ENCODE measurements at places on chromosomes 13 and 19.

- no peak for DNase-seq
Observed at GRCh38 chr13:74158028-74158427, 23.8 kb upstream of the KLF12 start.

DNA sequence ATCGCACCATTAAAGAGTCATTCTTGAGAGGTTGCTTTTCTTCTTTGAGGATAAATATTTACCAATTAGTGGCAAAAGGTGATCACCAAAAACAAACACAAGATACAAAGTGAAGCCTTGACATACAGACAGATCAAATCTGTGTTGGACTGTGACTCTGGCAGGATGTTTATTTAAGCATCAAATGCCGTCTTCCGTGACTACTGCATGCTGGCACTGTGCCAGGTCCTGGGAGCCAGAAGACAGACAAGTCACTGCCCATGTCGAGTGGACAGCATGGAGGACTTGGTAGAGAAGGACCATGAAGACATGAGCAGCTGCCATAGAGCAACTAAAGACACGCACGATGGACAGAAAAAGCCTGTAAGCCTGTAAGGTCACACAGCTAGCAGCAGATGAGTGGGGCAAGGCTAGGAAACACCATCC is 92.8 kb upstream of the FARP1 start:
- no peak for DNase-seq

GRCh38 chr13:98853771-98854221 is 101.3 kb upstream of the SLC15A1 start:
- no peak for DNase-seq

GRCh38 chr13:35630551-35631275 is 154.2 kb upstream of the MAB21L1 start:
- DNase-seq: peak; percentile 13

DNA sequence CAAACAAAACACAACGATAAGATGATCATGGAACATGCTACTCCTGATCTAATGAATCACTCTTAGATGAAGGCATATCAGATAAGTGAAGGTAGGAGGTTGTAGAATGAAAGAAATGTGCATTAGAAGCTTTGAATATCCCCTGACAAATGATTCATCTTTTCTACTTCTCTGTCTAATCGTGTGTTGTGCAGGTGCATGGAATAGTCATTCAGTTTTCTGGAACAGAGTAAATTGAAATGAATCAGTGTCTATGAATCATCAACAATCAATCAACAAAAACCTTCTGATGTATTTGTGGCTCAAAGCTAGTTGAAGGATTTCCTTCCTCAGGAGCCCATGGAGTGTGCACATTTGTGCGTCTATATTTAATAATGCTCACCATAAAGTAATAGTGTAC is 1290.4 kb upstream of the PCDH20 start:
- DNase-seq: no peak

- DNase-seq: no peak
Observed at GRCh38 chr13:40666933-40667621, 636 bp upstream of the FOXO1 start.

DNA sequence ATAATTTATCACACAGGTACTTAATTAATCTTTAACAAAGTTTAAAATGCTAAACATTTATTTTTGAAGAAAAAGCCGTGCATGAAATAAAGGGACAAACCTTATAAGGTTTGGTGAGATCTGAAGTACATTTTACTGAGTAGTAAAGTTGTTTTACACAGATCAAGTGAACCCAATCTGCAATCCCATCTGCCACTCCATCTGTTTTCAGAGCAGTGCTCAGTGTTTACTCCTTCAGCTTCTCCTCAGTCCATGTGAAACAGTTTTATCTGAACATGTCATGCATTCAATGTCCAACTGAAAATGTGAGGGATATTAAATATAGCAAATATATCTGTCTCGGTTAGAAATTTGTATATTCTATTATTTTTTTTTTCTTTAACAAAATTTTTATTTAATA is 166.8 kb downstream of the MAB21L1 start:
- no peak for DNase-seq

DNA sequence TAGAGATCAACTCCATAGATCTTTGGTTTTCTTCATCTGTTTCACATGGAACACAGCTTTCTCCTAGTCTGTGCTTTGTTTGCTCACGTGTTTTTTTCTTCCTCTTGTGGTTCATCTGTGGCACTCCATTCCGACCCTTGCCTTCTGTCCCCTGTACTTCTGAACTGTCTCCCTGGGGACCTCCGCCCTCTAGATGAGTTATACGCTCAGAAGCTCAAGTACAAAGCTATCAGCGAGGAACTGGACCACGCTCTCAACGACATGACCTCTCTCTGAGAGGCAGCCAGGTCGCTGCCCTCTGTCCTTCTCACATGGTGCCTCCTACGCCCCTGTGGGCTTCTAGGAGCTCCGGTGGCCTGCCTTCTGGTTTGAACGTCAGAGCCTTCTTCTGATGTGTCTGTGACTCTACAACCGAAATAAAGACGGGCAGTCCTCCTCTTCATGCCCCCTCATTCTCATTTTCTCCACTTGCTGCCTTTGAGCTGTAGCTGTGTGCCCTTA is 16.6 kb upstream of the RAB8A start:
- peak; percentile 43 for DNase-seq

- no peak for DNase-seq
Observed at GRCh38 chr19:35779033-35779432, 3.7 kb downstream of the ARHGAP33 start.

DNA sequence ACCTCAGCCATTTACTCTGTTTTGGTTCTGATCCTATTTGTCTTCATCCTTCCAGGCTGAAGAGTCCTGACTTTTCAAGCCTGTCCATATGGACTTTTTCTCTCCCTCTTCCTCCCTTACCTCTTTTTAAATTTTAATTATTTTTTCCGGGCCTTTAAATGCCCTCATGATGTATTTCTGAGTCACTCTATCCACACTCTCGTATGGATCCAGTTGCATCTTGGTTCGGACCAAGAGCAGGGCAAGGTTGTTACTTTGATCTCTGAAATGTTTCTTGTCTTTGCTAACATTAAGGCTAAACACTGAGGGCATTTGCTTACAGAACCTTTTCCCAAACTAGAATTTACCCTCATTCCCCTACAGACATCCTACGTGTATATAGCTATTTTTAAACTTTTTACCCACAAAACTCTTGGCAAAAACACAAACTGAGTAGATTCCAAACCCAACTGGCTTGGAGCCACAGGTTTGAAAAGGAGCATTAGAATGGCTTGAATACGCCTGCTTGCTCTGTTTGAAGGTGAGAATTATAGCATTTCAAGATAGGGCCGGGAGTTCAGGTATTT is 47.4 kb upstream of the SERPINE3 start:
- DNase-seq: no peak

GRCh38 chr19:46349311-46349993 is 2.6 kb downstream of the PPP5C start:
- DNase-seq: no peak

DNA sequence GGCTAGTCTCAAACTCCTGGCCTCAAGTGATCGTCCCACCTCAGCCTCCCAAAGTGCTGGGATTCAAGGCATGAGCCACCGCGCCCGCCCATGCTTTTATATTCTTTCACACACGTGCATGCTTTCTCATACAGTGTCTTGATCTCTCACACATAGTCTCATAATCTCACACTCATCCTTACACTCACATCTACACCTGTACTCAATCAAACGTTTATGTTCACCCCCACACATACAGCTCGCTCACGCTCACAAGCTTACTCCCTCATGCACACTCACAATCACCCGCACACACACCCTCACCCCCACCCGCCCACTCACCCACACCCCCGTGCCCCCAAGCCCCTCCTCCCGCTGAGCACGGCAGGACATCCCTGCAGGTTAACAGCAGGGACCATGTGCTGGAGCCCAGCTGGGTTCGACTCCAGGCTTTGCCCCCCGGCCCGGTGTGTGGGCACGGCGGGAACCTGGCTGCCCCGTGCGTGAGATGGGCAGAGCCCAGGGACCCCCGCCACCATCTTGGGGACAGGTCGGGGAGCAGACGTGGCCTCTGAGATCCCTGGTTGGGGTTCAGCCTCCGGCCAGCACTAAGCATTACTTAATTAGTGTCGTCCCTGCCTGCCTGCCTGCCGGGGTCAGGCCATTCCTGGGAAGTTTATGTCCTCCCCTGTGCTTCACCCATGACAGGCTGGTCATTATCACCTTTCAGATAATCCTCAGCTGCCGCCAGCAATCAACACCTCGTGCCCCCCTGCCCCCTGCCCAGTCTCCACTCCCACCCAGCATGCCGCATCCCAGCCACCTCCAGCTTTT is 11.4 kb downstream of the SBK2 start:
- DNase-seq: no peak

DNA sequence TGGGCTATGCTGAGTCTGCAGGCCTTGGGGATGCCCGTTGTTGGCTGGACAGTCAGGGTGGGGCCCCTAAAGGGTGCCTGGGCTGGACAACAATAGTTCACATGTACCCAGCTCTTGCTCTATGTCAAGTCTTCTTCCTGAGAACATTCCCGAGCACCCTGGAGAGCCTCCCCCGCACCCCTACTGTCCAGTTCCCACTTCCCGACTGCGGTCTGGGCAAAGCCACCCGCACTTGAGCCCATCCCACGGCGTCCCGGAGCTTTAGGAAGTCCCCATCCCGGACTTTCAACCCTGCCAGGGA is 1.1 kb upstream of the MPND start:
- DNase-seq: no peak

- DNase-seq: no peak
Observed at GRCh38 chr13:110407021-110407420, 99.9 kb downstream of the COL4A2 start.

GRCh38 chr13:71378961-71379905 is 487.8 kb downstream of the DACH1 start:
- no peak for DNase-seq

DNA sequence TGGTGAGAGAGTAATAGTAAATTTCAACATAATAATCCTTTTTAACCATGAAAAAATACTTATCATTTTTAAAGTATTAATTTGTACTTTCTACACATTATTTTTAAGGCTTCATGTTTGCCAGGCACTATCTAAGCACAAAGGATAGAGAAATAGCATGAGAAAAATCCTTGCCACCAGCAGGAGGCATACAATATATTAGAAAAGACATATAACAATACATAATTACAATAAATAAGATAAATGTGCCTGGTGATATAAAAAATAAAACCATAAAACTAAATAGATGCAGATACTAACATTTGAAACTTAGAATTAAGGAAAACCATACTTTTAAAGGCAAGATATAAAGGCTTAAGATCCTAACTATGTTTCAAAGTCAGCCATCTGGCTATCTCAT is 1256.4 kb downstream of the DIAPH3 start:
- no peak for DNase-seq

DNA sequence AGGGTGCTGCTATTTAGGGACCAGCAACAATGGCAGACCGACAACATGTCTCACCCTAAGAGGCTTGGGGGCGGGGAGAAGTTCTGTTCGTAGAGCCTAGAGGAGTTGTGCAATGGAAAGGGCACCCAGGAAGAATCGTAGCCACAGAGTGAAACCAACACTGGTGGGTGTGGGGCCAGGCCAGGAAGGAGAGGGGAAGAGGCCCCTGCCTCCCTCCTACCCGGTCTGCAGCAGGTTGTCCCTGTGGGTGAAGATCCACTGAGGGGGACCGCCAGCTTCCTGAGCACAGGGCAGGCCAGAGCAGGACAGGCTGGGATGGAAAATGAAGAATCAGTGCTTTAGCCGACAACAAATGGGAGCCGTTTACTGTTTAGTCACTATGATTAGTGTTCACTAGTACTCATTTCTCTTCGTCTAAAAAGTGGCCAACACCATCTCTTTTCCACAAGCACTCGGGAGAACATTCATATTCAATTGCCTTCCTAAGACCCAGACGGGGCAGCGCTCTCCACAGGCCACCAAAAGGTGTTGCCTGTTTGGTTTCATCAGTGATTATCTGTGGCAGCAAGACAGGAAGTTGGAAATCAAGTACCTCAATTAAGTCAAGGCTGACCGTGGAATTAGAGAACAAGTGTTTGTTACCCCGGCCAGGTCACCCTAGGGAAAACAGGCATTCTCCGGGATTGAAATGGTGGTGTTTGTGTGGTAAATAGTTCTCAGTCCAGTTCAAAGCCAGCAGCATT is 1.1 kb upstream of the ATP11A start:
- DNase-seq: peak; percentile 94

DNA sequence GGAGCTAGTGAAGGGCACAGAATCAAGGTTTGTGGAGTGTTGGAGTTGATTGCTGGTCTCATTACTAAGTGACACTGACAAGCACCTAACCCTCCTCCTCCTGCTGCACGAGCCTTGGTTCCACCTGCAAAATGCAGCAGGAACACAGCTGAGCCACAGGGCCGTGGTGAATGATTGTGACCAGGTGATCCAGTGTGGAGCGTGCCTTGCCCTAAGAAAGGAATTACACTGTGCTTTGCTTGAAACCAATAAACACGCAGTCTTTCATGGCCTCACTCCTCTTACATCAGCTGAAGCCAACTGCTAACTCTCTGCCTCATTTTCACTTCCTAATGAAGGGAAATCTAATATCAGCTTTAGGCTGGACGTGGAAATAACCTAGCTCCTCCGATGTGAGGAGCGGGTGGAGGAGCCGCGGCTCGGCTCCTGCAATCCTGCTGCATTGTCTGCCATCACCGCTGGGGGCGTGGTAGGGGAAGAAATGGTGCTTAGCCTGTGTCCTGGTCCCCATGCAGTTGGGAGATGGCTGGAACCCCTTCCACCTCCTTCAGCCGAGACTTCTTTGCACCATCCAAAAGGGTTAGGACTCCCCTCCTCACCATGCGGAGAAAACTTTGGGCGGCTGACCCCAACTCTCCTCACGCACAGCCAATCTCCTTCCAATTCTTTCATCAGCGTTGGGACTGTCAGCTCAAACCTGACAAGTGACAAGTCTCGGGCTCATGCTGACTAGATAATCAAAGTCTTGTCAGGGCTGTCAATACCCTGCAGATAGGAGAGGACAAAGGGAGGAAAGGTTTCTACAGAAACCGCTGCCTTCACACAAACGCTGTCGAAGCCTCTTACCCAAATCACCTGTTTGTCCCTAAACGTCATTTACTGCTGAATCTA is 427.9 kb downstream of the ZNF536 start:
- DNase-seq: no peak

GRCh38 chr13:110913322-110914080 is 1.4 kb downstream of the ANKRD10 start:
- DNase-seq: peak; percentile 24

DNA sequence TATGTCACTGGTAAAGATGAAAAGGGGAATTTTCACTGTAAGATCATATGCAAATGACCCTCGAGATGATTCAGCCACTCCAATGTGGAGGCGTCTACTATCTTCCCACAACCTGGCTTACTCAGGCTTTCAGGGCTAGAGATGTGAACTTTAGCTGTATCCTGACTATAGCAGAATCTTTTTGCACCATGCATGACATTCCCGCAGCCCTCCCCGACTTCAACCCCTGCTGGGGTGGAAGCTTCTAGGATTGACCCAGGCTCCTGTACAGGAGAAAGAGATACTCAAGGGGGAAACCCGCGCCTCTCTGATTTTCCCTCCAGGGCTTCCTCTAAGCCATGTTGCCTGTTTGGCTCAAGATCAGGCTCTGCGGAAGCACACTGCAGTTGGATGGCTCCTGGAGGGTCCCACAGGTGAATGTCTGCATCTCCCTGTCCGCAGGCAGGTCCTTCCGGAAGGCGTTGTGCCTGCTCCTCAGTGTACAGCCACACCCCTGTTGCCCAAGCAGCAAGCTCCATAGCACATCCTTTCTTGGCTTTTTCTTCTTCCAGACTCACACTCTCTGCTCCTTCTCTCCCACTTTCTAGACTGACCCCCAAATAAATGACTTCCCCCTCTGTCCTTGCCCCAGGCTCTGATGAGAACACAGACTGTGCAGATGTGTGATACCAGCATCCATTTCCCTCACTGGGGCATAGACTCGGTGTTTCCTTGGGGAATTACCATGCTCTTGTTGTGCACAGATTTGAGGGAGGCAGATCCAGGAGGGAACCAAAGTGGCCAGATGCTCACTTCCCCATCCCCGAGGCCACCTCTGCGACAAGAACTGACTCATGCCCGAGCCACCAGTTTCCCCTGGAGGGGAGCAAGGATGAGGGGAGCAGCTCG is 29.1 kb upstream of the POP4 start:
- DNase-seq: no peak
